ENCODE measurements at places on chromosomes 3 and 15.

DNA sequence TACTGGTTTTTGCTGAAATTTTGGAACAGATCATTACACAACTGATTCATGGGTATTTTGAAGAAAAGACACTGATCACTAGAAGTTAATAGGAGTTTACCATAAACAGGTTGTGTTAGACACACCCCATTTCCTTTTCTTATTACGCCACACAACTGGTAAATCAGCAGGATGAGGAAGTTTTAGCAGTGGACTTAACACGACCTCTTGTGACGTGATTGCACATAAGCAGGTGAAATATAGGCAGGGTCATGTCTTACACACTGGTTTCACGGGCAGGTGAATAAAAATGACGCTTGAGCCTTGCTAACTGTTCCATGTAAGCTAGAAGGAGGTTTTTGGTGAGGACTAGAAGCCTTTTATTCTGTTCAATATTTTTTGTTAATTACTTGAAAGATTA lies 27.1 kb upstream of the TPRG1 start:
- no peak for DNase-seq

GRCh38 chr15:98651581-98652220 lies 3.4 kb downstream of the IGF1R start:
- no peak for DNase-seq

DNA sequence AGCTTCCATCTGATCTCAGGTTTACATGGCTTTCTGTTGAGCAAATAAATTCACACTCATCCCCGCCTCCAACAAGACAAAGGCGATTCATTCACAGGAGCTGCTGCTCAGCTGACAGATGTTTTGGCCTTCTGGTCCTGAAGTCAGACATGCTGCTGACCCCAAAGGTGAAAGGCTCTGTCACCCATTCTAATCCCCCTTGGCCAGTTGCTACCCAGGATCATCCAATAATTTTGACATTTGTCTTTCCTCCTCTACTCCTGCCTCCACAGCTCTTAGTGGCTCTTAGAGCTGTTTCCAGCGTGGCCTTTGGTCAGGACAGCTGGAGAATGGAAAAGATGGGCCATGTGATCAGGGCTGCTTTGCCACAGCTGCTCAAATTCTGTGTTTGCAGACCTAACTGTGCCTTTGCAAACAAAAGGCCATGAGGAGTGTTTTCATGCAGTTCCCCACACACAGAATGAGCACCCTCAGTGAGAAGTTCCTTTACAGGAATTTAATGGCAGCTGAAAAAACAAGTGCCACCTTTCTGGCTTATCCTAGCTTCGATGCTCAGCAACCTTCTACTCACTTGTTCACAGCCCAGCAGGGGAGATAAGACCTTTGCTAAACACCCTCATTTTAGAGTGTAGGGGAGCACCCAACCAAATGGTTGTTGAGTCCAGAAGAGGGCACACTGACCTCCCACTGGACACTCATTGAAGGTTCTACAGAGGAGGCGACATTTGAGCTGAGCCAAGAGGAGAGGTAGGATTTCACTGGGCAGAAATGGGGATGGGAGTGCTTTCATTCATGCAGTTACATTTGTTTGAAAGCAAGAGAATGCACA lies 39.0 kb downstream of the CYP19A1 start:
- DNase-seq = no peak

DNA sequence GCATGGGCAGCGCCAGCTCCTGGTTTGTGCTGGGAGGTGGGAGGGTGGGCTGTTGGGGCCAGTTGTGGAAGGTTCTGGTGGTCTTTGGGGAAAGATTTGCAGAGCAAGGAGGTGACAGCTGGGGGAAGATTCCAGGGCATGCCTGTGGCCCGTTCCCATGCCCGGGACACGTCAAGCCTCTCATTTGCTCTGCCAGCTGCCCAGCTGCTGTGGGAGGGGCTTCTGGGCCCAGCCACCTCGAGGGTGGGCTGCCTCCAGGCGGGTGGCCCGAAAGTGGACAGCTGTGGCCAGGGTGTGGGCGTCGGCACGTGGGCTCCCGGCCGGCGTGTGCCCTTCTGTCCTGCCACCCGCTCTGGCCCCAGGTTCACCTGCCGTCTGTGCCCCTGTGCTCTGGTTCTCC lies 17.2 kb downstream of the PLXNA1 start:
- no peak for DNase-seq

- no peak for DNase-seq
Measured at GRCh38 chr3:48240000-48240963, 622 bp upstream of the ZNF589 start.

GRCh38 chr15:31792611-31793199 lies 237.6 kb upstream of the CHRNA7 start:
- no peak for DNase-seq

DNA sequence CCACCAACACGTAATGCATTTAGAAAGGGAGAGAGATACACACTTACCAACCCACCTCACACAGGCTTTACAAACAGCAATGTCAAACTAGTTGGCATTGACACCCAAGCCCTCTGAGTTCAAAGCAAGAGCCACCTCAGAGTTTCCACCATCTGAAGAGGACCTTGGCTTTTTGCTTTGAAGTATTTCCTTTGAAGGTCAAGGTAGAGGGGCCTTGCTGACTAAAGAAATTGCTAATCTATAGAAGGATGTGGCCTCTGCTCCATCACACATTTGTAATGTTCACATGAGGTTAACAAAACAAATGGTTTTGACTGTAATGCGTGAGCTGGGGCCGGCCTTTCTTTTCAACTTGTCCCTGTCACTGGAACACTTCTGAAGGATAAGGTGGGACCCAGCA lies 117.7 kb downstream of the POLR2M start:
- DNase-seq = no peak

GRCh38 chr3:142053244-142053643 lies 96.1 kb downstream of the TFDP2 start:
- DNase-seq = no peak

Measured in AG09319 (cell line).